ENCODE measurements at places on chromosomes 11 and 22.

DNA sequence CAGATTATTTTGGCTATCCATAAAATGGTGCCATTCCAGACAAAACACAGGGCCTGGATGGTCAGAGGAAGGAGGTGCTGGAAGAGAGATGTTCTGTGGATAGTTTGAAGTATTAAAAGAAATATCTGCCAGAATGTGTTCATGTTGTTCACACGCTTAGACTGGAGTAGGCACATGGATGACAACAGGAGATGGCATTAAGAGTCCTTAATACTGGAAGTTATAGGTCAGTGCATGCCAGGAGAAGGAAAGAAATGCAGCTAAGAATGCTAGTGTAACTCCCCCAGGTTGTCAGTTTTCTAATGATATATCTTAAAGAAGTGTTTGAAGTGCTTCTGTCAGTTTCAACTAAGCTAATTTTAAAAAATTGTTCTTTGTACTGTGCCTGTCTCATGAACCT is 20.2 kb downstream of the KREMEN1 start:
- no peak for DNase-seq

DNA sequence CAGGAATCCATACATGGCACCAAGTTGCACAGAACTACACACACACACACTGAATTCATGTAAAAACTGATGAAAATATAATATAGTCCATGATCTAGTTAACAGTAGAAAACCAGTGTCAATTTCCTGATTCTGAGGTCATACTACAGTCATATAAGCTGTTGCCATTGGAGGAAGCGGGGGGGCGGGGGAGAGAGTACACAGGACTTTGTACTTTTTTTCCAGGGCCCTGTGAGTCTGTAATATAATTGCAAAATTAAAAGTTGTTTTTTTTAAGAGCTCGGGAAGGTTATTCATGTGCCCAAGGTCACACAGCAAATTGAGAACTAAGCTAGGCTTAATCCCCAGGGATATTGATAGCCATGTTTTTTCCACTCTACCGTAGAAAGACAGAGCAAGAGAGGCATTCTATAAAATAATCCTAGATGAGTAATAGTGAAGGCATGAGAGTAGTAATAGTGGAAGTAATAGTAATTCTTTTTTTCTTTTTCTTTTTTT is 312.3 kb downstream of the MN1 start:
- DNase-seq: no peak

DNA sequence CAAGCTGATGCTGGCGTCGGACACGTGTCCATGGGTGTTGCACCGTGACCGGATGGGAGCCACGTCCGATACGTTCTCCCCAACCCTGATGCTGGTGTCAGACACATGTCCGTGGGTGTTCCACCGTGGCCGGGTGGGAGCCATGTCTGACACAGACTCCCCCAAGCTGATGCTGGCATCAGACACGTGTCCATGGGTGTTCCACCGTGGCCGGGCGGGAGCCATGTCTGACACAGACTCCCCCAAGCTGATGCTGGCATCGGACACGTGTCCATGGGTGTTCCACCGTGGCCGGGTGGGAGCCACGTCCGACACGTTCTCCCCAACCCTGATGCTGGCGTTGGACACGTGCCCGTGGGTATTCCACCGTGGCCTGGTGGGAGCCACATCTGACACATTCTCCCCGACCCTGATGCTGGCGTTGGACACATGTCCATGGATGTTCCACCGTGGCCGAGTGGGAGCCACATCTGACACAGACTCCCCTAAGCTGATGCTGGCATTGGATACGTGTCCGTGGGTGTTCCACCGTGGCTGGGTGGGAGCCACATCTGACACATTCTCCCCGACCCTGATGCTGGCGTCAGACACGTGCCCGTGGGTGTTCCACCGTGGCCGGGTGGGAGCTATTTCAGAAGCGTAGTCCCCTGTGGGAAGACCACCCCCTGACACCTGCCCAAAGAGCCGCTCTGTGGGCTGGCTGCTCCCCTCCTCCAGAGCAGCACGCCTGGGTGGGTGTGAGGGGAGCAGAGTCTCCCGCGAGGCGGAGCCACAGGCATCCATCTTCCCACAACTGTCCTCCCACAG is 20.0 kb downstream of the SELENOO start:
- no peak for DNase-seq

- peak; percentile 72 for DNase-seq
These were observed 42.1 kb upstream of the KLHL35 start for GRCh38 chr11:75474878-75475766.
